Left renal pelvis (tissue), 4 donors: ENCODE measurements at places on chromosomes 16 and 17.

DNA sequence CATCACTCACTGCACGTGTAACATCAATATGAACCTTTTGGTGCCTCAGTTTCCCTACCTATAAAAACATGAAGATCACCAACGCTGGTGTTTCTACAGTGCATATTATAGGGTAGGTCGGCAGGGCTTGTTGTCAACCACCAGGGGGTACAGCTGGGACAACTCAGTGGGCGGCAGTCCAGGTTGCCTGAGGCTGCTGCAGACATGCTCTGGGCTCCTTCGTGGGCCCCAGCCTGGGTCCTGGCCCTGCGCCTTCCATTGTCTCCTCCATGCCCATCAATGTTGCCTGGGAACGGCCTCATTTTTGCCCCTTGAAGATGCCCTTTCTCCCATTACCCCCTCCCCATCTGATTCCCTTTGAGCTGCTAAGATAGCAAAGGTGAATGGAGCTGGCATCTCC lies 89.8 kb downstream of the GSG1L start:
- DNase-seq: no peak

GRCh38 chr17:63571632-63572310 lies 21.5 kb downstream of the DCAF7 start:
- no peak for DNase-seq

DNA sequence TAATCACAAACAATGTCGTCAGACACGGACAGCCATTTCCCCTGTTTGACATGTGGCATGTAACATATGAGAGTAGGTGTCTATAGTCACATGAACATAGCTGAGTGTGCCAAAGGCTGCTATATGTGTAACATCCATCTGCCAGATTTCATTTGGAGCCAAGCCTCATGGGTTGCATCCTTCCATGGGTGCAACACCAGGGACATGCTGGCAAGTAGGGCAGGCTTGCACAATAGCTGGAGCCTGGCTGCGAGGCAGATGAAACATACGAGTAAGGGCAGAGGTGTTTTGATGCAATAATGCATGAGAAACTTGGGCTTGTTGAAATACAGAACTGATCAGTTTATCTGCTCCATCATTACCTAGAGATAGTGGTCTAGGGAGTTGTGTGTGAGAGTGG lies 9.0 kb upstream of the ZNF689 start:
- no peak for DNase-seq

- DNase-seq: no peak
These were observed 88.4 kb downstream of the SPACA3 start for GRCh38 chr17:33080091-33080490.

- no peak for DNase-seq
These were observed 6.3 kb downstream of the NOL3 start for GRCh38 chr16:67176662-67177061.

- DNase-seq: no peak
These were observed 1014.4 kb upstream of the GOT2 start for GRCh38 chr16:59748531-59748930.

- DNase-seq: no peak
These were observed 5.0 kb downstream of the ABHD15 start for GRCh38 chr17:29561554-29562517.

GRCh38 chr16:71414038-71414437 lies 27.8 kb downstream of the TLE7 start:
- no peak for DNase-seq

- no peak for DNase-seq
These were observed 26.3 kb downstream of the GINS3 start for GRCh38 chr16:58418601-58419000.

GRCh38 chr17:30248786-30249185 lies 13.3 kb upstream of the SLC6A4 start:
- no peak for DNase-seq

DNA sequence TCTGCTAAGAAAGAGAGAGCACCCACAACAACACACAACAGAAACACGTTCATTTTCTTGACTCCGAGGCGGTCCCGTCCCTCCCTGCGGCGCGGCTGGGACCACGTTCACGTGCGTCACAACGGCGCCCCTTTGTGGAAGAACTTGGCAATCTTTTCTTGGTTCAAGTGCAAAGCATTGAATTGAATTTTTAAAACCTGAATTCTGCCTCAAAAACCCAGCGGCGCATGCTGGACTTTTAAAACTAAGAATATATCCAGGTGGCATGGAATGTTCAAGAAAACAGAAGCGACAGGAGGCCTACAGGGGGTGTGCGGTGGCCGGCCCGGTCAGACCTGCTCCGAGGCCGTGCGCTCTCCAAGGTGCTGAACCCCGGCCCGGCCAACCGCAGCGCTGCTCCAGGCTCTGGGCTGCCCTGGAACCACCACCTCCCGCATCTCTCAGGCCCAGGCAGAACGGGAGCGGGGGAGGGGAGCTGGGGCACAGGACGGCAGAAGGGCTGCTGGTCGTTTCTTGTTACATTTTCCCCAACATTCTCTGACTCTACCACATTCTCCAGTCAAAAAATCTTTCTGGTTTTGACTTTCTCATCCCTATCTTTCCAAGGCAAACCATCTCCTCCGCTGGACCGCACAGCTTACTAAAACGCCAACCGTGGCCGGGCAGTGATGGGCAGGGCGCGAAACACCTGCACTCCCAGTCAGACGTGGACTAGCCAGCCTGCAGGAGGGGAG lies 3.4 kb upstream of the HEXD start:
- DNase-seq: peak; percentile 65

GRCh38 chr17:57600074-57600473 lies 145.0 kb downstream of the CCDC182 start:
- no peak for DNase-seq

GRCh38 chr17:40883626-40884334 lies 1.3 kb downstream of the KRT20 start:
- DNase-seq: no peak

DNA sequence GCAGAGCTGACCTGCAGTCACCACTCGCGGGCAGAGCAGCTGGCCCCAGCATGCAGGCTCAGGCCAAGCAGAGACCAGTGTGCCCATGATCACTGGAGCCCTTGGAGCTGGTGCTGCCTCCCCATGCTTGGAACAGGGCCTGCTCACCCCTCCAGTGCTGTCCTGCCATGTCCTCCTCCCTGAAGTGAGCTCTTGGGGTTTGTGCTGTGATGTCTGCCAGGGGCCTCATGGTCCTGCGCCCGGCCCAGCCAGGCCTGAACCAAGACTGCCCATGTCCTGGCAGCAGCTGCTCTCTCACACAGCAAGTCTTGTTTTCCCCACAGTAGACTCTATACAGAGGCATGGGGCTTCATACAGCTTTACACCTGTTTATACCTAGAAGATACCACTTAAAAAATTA lies 24.6 kb downstream of the TMEM11 start:
- no peak for DNase-seq

DNA sequence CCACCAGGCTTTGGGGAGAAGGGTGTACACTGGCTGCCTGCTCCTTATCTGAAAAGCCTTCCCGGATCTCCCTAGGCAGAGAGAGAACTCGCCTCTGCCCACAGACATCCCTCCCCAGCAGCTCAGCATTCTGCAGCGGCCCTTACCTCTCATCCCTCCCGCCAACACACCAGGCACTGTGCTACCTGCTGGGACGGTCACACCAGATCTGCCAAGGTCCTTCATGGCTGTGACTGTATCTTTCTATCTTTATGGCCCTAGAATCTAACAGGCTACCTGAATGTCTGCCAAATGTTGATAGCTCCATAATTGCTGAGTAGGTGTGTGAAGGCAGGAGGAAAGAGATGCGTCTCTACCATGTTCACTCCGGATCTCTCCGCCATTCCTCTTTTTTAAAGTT lies 7.9 kb downstream of the TSNAXIP1 start:
- DNase-seq: no peak

- DNase-seq: no peak
These were observed 3.1 kb upstream of the TMEM219 start for GRCh38 chr16:29958756-29959155.

- no peak for DNase-seq
These were observed 318.7 kb upstream of the RBFOX1 start for GRCh38 chr16:7013990-7014389.

DNA sequence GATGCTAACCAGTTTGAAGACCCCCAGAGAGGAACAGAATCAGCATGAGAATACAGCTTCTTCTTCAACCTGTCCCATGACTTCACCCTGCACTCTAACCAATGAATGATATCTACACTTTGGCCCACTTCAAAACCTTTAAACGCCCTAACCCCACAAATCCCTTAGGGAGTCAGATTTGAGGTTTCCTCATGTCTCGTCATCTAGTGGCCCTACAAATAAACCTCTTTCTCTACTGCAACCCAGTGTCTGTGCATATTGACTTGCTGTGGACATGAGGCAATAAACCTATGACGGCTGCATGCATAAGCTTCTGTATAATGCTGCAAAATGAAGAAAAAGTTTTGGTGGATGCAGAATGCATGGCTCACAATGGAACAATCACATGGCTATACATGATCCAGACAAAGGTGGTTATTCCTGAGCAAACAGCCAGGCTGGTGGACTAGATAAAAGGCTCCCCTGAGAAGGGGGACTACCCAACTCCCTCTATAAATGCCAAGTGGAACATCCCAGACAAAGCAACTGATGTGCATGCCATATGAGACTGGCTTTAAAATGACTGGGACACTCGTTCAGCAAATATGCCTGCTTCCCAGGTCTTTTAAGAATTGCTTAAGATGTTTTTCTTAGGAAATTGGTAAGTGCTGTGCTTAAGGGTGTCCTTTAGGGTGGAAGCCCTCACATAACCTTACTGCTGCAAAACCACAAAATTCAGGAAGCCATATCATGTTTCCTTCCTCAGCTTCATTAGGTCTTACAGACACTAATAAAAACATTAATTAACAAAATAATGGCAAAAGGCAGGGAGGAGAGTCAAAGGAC lies 12.2 kb downstream of the N4BP1 start:
- DNase-seq: no peak
